Activated naive CD4-positive, alpha-beta T cell (primary cell): ENCODE measurements at places on chromosomes 2 and 18.

DNA sequence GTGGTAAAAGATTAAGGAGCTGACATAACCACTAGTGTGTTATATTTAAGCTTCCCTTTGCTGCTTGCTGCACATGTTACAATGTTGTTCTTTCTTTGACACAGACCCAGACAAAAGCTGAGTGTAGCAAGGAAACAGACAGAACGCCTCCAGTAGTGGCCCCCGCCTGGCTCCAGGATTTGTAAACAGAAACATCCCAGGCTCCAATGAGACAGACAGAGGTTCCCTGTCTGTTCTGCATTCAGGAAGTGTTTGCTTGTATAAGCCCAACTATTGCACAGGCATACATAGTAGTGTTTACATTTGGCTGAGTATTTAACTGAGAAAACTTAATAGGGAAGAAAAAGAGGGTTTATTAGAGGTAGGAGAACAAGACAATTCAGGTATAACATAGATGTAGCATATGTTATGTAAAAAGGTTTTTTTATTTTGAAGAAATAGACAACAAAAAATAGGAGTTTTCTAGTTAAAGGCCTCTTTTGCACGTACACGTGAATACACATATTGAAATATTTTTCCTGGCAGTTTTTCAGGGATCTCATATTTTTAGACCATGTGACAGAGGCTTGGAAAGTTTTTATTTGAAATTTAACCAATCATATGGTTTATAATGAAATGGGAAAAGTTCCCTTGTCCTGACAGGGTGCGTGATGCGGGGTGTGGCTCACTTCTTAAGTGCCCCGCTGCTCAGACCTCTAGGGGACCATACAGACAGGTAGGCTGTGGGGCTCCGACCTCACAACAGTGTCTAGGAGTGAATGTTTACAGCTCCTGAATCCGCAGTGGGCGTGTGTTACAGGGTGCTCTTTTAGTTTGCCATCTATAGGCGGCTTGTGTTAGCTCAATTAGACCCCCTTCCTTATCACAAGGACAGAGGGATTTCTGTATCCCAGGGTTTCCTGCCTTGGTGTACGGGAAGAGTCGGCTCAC, 118.4 kb downstream of the BMPR2 start:
- no peak for DNase-seq

DNA sequence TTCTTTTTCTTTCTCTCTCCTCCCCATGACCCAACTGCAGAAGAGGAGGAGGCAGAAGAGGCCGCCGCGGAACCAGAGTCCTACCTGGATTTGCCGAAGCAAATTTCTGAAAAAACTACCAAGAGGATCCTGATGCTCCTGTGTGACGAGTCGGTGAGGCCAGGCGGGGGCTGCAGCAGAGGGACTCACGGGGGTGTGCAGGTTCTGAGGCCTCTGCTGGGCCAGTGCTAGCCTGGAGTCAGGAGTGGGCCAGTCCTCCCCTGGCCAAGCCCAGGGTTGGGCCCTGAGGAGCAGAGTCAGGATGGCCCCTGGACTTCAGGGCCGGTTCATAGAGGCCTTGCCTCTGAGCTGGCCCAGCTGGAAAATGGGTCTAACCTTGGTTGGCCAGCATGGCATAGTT, 29.3 kb downstream of the OTOF start:
- no peak for DNase-seq

DNA sequence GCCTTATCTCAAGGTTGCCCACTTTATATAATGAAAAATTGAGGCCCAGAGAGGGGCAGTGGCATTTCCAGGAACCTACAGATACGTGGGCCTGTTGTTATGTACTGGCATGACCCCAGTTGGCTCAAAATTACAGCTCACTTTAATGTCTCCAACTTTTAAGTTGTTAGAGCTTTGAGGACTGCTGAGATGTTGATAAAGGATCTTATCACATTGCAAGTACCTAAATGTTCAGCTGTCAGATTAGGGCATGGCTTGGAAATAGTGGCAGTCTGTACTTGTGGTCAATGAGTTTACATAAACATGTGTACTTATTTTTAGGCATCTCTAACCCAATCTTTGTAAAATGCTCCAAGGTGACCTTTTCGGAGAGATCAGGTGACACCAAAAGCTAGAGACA, 14.6 kb downstream of the SLC4A5 start:
- DNase-seq = no peak

- no peak for DNase-seq
Observed at GRCh38 chr2:63500398-63500797, 87.9 kb downstream of the WDPCP start.

DNA sequence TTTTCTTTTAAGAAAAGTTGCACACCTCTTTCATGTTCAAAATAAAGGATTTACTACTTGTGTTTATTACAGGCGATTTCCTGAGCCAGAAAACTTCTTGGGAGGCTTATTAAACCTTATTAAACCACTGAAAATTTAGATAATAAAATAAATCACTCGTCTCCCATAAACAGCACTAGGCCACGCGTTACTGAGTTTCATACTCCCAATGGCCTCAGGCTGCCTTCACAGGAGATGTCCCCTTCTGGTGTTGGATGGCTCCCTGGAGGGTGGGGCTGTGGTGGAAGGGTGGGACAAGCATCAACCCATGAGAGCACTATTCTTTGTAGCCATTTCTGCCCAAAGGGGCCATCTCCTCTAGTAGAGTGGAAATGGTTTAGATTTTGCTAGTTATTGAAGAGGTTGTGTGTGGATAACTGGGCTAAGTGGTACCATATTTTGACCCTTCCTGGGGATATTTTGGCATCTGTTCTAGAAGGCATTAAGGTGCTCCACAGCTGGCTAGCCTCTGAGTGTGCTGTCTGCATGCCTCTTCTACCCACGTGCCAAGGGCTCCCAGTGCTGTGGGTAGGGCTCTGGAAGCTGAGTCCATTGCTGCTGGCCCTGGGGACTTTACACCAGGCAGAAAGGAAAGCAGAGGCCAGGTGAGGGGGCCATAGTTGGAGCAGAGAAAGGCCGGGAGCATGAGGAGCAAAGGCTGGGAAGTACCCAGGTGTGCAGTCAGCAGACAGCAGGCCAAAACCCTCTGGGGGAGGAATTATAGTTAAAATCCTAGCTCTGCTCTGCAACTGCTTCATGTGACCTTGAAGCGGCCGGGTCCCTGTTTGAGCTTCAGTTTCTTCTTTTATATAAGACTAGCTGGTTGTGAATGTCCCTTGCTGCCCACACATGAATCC, 121.7 kb upstream of the SMAD2 start:
- no peak for DNase-seq

DNA sequence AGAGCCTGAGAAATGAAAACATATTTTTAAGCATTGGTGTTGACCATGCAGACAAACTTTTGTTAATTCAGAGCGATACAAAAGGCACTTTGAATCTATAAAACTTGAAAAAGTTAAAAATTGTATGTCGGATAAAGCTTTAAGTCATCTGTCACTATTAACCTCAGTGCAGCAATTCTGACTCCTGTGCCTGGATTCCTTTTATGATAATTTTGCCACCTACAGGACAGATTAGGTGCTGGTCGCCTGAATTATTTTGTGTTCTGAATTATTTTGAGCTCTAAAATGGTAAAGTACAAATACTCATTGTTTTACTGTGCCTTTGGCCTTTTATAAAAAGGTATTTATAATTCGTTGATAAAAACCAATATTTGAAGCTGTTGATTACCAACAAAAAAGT, 19.4 kb upstream of the RNF138 start:
- DNase-seq = no peak

GRCh38 chr2:9300214-9300613, 93.6 kb downstream of the ASAP2 start:
- DNase-seq = no peak

GRCh38 chr18:34458410-34458977, 233.8 kb upstream of the NOL4 start:
- DNase-seq = no peak

- DNase-seq = no peak
Observed at GRCh38 chr2:122062506-122062905, 307.1 kb downstream of the TSN start.

- peak; percentile 3 for DNase-seq
Observed at GRCh38 chr18:74204526-74205152, 56.3 kb downstream of the TIMM21 start.

- no peak for DNase-seq
Observed at GRCh38 chr2:142423603-142424002, 292.8 kb upstream of the LRP1B start.

DNA sequence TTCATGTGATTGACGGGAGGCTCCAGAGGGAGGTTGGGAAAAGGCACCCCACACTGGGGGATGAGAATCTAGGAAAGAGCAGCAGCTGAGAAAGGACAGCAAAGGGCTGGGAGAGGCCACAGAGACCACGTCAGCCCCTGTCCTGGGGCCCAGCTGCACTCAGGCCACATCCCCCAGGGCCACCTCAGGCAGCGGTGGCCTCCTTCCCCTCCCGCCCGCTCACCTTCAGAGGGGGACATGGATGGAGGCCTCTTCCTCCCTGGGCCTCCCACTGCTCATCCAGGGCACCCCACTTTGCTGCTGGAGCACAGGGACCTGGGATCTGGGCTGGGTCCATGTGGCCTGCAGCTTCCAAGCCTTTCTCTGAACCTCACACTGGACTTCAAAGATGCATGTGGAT, 199.8 kb upstream of the HDAC4 start:
- no peak for DNase-seq

- DNase-seq = no peak
Observed at GRCh38 chr2:2269989-2270562, 61.0 kb downstream of the MYT1L start.

DNA sequence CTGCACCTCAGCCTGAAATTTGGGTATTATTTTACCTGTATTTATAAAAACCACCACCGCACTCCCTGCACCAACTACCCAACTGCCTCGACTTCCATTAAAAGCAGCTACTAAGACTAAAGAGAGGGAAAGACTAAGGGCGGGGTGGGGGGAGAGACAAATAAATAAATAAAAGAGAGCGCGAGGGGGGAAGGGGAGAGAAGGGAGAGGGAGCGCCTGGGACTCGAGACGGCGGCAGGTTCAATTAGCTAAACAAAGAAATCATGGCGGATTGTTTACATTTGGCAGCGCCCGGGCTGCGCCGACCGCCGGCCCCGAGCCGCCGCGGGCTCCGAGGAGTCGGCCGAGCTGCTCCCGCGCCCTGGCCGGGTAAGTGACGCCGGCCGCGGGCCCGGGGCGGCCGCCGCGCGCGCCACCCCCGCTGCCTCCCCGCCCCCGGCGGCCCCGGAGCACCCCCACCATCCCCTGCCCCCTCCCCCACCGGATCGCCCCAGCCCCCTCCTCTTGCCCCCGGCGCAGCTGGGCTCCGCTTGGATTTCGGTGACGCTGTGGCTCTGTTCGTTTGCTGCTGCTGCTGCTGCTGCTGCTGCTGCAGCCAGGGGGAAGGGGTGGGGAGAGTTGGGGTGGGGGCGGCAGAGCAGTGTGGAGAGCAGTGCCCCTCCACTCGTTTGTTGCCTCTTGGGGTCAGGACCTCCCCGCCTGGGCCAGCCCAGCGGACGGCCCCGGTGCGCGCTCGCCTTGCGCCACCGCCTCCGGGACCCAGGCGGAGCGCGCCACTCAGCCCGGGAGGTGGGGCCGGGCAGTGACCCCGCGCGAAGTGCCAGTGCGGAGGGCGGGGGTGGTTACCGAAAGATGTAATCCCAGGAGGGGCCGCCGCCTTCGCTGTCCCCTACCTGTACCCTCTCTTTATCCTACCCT, 187.2 kb upstream of the FANCL start:
- no peak for DNase-seq

GRCh38 chr2:53490659-53491058, 276.9 kb upstream of the CHAC2 start:
- DNase-seq = no peak

DNA sequence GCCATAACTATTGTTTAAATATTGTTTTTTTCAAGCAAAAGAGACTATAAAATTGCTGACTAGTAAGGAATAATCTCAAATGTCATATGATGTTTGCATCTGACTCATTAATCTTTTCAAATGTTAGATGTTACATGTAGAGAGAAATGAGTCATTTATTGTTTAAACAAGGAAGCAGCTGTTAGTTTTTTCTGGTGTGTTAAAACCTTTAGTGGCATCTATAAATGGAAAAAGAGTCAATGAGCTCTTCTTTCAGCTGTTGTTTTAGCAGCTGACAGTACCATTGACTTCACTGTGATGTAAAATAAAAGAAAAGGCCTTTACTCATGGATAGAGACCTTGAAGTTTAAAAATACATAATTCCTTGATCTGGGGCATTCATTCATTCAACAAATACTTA, 1.8 kb upstream of the KLHL41 start:
- no peak for DNase-seq

- no peak for DNase-seq
Observed at GRCh38 chr18:53795610-53796009, 428.9 kb downstream of the MBD2 start.

- no peak for DNase-seq
Observed at GRCh38 chr2:32993005-32993539, 46.3 kb downstream of the LTBP1 start.

GRCh38 chr2:109134741-109135358, 5.8 kb downstream of the SH3RF3 start:
- no peak for DNase-seq

- DNase-seq = no peak
Observed at GRCh38 chr2:41579806-41580205, 468.0 kb upstream of the PKDCC start.

GRCh38 chr2:162926907-162927306, 88.3 kb upstream of the KCNH7 start:
- DNase-seq = no peak

DNA sequence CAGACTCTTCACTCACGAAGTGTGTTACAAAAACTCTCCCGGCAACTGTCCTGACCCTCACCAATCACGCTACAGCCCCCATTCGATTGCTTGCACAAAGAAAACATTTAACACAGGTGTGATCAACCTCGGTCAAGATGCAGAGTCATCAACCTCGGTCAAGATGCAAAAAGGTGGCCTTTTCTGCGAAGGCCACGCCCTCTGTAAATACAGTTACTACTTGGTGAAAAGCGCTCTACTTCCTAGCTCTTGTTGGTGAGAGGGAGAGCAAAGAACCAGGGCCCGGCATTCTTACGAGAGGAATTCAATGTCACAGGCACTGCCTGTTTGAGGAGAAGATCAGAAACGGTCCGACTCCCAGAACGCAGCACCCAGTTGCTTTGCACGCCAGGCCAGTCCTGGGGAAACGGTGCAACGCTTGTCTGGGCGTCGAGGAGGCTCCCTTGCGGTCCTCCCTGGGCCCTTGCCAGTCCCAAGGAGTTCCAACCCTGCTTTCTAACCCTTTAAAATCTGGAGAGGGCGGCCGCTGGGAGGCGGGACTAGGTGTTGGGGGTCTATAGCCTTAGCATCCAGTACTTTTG, 1.9 kb downstream of the PIEZO2 start:
- DNase-seq = no peak
